Hepatocyte (in vitro differentiated cells): ENCODE measurements at places on chromosomes 3 and 15.
A peak's percentile ranks its signal among the peaks of the same experiment; 100 is the strongest.

GRCh38 chr15:57727031-57727430 lies 20.5 kb downstream of the POLR2M start:
- no peak for DNase-seq

- peak; percentile 11 for DNase-seq
Observed at GRCh38 chr15:86165265-86166211, 85.9 kb downstream of the AGBL1 start.

DNA sequence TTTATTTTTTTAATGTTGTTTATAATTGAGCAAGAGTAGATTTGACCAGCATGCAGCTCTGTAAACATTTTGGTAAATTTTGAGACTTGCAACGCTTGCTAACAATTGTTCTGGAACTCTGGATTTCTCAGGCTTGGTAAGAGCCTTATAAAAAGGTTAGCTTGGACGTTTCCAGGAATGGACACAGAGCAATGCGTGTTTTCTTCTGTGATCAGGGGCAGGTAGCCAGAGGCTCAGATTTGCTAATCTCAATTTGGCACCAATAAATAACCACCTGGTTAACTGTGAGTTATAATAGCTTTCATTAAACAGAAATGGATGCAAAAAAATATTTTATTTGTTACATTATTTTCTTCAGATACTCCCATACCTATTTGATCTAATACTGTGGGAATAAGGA lies 39.8 kb downstream of the CADM2 start:
- DNase-seq = no peak

- no peak for DNase-seq
Observed at GRCh38 chr15:41777421-41777973, 3.2 kb downstream of the MAPKBP1 start.

- no peak for DNase-seq
Observed at GRCh38 chr3:173826416-173826815, 428.9 kb downstream of the NLGN1 start.

- DNase-seq = no peak
Observed at GRCh38 chr3:149555927-149556326, 81.4 kb downstream of the TM4SF4 start.

DNA sequence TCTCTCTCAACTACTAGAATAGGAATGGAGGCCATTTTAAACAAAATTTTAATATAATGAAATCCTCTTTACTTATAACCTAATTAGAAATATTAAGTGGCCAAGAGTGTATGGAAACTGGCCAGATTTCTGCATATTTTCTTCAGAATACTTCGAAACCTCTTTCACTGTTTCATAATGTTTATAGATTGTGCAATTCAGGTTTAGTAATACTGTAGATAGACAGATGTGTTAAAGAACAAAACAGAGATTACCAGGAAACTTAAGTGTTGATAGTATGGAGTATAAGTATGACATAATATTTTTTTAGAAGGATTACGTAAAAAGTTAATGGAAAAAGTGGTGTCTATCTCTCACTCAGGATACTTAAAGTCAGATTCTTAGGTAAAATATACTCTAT lies 4.7 kb downstream of the ABHD5 start:
- no peak for DNase-seq

GRCh38 chr3:36434687-36435426 lies 54.6 kb downstream of the STAC start:
- DNase-seq = no peak

DNA sequence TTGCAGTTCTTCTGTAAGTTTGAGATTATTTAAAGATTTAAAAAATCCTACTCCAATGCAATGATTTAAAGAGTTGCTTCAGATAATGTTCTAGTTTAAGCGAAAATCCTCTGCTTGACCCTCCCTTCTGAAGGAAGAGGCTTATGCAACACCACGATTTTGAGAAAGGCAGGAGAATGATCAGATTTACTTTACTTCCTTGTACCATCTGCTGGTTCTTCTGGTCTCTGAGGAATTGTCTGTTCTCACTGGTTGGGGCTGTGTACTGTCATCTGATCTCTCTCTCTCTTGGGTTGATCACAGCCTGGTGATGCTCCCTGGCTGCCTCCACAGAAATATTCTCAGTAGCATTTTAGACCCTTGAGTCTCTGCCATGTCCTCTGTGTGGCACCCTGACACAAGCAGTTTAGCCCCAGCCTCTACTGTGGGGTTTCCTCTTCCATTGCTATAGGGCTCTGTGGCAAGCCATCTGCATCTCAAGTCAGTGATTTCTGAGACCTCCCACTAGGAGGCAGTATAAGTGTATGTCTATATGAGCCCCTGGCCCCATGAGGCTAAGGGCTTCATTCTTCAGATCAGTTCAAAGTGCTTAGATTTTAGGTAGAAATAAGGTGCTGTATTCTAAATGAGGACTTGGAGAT lies 50.8 kb upstream of the PLAAT1 start:
- peak; percentile 65 for DNase-seq

DNA sequence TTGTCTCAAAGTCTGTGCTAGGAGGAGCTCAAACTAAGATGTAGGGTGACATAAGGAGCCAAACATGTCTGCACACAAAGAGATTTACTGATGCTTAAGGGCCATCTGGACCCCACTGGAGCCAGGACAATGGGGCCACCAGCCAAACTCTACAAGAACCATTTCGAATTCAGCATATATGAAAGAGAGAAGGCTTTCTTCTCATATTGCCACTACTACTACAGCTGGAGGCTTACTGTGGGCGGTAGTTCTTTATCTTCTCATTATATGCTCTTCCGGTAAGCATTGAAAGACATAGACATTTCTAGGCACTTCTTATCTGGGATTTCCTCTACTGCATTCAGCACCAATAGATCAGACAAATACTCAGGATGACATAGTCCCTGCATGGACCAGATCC lies 404.4 kb upstream of the PROK2 start:
- DNase-seq = no peak

DNA sequence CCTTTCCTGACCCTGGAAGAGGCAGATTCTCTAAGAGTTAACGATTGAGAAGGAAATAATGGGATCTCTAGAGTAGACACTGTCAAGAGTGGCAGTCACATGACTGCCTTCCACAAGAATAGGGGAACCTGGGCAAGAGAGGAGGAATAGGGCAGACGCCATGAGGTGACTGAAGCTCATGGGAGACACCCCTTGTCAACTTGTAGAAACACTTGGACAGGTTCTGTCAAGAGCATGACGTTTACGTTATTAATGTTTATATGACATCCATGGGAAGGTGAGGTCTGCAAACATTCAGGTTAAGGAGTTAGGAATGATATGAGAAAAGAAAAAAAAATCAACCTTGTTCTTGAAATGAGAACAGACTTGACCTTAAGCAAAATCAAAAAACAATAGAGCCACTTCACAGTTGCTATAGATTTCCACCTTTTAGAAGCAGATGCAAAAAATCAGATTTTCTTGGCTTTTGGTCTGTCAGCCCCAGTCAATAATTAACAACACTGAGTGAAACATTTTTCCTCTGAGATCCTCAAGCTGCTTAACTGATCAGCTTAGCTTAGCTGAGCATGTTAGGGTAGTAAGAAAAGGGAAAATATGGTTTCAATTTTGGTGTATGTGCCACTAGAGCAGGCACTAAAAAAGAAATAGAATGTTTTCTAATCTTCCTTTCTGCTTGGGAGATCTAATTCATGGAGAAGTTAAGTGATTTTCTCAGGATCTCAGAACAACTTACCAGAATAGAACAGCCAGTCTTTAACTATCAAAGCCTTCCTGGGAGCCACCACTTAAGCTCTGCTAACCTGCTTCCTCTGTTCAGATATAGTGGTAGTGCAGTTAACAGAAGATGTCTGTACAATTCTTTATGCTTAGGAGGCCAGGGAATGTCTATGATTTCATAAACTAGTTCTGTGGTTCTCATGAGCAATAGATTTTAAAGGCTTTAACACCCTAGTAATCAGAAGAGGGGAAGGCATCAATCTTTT lies 116.9 kb downstream of the B3GALNT1 start:
- no peak for DNase-seq

- no peak for DNase-seq
Observed at GRCh38 chr3:35028157-35028556, 611.2 kb upstream of the ARPP21 start.

- no peak for DNase-seq
Observed at GRCh38 chr3:40980467-40980866, 218.8 kb upstream of the CTNNB1 start.

- DNase-seq = no peak
Observed at GRCh38 chr3:106088304-106088703, 219.5 kb upstream of the CBLB start.

DNA sequence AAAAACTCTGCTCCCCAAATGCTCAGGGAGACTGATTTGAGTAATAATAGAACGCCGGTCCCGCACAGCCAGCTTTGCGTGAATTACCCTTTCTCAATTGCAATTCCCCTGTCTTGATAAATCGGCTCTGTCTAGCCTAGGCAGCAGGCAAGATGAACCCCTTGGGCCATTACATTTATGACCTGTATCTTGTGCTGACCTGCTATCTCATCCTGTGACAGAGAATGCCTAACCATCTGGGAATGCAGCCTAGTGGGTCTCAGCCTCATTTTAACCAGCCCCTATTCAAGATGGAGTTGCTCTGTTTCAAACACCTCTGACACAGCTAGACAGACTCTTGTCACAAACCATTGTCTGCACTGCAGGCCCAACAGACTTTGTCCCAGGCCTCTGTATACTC lies 13.8 kb upstream of the NUP210 start:
- DNase-seq = no peak

GRCh38 chr15:31871166-31871886 lies 159.0 kb upstream of the CHRNA7 start:
- DNase-seq = no peak

DNA sequence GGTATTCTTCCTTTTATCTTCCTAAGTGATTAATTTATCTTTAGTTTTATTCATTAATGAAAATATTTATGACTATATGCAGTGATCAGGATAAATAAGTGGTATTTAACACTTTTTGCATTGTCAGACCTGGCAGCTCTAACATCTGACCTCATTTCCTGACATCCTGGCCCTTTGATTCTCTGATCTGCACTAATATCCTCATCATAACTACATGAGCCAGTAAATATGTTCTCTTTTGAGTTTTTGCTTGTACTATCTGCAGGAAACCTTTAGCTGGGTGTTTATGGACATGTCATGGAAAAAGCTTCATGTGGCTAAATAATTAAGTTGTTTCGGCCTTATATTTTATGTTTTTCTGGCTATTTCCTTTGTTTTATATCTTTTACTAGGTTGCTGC lies 10.5 kb downstream of the NKTR start:
- no peak for DNase-seq

GRCh38 chr15:43905755-43906154 lies 79.0 kb downstream of the WDR76 start:
- DNase-seq = no peak

DNA sequence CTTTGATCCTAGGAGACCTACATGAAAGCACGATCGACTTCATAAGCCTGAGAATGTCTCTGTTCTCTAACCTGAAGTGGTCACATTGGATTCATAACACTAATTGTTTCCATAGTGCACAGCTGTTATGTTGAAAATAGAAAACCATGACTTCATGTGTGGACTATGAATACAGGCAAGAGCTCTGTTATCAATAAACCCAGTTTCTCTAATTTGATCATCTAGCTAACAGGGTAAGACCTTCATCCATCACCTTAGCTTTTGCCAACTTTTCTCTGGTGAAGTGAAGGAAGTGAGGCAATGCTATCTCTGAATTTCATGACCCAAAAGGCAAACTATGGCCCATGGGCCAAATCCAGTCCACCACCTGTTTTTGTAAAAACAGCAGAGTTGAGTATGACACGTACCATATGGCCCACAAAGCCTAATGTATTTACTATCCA lies 27.2 kb downstream of the ABI3BP start:
- DNase-seq = no peak

- DNase-seq = no peak
Observed at GRCh38 chr3:169760479-169760878, 4.4 kb downstream of the TERC start.

DNA sequence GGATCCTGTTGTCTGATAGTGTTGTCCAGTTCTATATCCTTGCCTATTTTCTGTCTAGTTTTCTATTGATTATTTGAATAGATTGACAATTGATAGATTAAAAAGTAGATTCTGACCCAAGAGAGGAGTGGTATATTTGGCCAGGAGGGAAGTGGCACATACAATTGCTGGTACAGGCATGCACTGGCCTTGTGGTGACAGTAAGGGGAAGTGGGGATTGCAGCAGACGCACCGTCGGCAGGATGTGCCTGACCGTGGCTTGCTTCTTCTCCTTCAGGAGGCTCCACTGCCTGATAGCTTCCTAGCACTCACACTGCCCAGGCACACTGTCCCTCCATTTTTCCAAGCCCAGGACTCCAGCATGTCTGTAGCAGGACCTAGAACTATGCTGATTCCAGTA lies 10.5 kb downstream of the GABRG3 start:
- DNase-seq = no peak

GRCh38 chr3:189625572-189625971 lies 5.6 kb upstream of the TP63 start:
- DNase-seq = no peak

- DNase-seq = peak; percentile 45
Observed at GRCh38 chr3:141477224-141477623, 9.6 kb upstream of the RASA2 start.

DNA sequence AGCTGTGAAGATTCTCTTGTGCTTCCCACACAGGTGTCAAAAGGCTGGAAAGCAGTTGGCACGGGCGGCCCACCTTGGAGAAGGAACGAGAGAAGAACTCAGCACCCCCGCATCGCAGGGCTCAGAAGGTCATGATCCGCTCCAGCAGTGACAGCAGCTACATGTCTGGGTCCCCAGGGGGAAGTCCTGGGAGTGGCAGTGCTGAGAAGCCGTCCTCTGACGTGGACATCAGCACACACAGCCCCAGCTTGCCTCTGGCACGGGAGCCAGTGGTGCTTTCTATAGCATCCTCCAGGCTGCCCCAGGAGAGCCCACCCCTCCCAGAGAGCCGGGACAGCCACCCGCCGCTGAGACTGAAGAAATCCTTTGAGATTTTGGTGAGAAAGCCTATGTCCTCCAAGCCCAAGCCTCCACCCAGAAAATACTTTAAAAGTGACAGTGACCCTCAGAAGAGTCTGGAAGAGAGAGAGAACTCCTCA lies 31.4 kb downstream of the STARD5 start:
- DNase-seq = no peak

- DNase-seq = no peak
Observed at GRCh38 chr15:25703726-25704125, 159.4 kb downstream of the ATP10A start.

DNA sequence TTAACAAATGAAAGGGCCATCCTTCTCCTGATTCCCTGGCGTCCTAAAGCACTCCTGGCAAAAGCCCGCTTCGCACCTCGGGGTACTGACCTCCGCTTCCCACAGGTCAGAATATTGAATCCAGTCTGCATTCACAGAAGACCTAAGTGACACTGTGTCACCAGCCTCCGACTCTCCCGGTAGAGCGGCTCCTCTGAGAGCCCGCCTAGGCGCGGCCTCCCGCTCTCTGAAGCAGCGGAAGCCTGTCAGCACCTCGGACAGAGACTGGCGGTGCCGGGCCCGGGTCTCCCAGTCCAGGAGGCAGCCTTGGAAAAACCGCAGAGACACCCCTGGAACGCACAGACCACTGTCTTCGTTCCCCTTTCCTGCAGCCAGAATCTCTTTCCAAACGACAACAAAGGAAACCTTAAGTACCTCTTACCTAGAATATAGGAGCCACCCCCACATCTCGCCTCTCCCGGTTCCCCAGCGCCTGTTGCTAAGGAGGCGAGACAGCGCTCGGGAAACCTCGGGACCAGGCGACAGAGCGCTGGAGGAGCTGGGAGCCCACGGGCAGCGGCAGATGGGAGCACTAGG lies 1.2 kb downstream of the GABRB3 start:
- peak; percentile 78 for DNase-seq

GRCh38 chr3:14691239-14691638 lies 16.3 kb downstream of the C3orf20 start:
- no peak for DNase-seq

GRCh38 chr15:67133738-67134066 lies 68.3 kb downstream of the SMAD3 start:
- DNase-seq = no peak

GRCh38 chr15:44729408-44730127 lies 6.8 kb upstream of the TRIM69 start:
- DNase-seq = no peak
